ENCODE measurements at places on chromosomes 4 and X.

- peak; percentile 76 for DNase-seq
These were observed 32.9 kb upstream of the GPR78 start for GRCh38 chr4:8547108-8547911.

GRCh38 chr4:2608291-2608690 is 71.8 kb downstream of the FAM193A start:
- no peak for DNase-seq

DNA sequence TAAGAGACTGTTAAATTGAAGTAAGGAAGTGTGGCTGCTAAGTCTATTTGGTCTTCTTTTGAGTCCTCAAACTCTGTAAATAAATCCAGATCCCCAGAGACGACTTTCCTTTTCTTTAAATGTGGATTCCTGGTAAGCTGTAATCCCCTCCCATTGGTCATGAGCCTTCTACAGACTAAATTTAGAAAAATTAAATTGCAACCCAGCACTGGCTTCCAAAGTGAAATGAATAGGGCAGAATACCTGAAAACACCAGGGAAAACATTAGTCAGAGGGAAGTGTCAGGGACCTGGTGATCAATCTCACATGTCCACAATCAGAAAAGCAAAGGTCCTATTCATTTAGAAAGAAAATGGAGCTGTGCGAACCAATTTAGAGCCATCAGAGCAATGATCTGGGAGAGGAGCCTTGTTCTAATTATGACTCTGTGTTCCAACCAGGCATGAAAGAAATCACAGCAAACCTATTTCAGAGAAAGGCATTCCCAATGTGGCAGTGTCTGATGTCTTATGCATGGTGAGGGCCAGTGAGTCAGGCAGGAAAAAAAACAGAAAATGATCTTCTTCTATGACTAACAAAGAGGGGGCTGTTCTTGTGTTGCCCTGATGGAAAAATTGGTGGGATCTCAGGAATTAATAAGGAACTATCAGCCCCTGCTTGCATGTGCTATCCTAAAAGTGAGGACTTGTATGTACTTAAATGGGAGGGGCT is 19.8 kb upstream of the CCDC149 start:
- no peak for DNase-seq

DNA sequence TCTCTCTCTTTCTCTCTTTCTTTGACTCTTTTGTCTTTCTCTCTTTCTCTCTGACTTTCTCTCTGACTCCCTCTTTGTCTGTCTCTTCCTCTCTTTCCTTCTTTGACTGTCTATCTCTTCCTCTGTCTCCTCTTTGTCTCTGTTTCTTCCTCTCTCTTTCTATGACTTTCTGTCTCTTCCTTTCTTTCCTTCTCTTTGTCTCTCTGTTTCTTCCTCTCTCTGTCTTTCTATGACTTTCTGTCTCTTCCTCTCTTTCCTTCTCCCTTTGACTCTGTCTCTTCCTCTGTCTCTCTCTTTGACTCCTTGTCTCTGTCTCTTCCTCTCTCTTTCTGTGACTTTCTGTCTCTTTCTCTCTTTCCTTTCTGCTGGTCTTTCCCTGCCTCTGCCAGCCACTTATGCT is 38.7 kb downstream of the HNRNPD start:
- no peak for DNase-seq

GRCh38 chr4:65416891-65417290 is 253.4 kb downstream of the EPHA5 start:
- no peak for DNase-seq

GRCh38 chr4:159131564-159131963 is 28.7 kb downstream of the RAPGEF2 start:
- no peak for DNase-seq

DNA sequence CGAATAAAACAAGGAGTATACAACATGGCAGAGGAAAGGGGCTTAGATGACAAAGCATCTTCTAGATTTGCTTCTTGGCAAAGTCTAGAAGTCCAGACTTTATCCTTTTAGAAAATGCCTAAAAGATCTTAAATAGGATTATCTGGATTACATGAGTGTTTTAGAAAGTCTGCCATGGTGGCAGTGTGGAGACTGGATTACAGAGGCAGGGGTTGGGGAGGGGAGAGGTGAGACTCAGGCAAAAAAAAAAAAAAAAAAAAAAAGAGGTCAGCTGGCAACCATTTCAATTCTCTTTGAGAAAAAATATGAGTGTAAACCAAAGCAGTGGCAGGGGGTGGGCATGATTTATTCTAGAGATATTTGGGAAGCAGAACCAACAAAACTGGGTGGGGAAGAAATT is 17.4 kb downstream of the ZNF827 start:
- DNase-seq: no peak

- DNase-seq: no peak
These were observed 142.8 kb upstream of the RPL34 start for GRCh38 chr4:108477527-108478108.

GRCh38 chr4:125520258-125520990 is 205.7 kb downstream of the FAT4 start:
- DNase-seq: no peak

GRCh38 chrX:27883468-27884092 is 75.8 kb downstream of the MAGEB10 start:
- no peak for DNase-seq

- no peak for DNase-seq
These were observed 73.6 kb downstream of the PALLD start for GRCh38 chr4:168570466-168570865.

- DNase-seq: no peak
These were observed 18.2 kb downstream of the NAAA start for GRCh38 chr4:75922588-75922987.

- no peak for DNase-seq
These were observed 126.6 kb downstream of the SLC39A8 start for GRCh38 chr4:102218656-102219055.

GRCh38 chr4:6113641-6114040 is 86.7 kb downstream of the JAKMIP1 start:
- no peak for DNase-seq

DNA sequence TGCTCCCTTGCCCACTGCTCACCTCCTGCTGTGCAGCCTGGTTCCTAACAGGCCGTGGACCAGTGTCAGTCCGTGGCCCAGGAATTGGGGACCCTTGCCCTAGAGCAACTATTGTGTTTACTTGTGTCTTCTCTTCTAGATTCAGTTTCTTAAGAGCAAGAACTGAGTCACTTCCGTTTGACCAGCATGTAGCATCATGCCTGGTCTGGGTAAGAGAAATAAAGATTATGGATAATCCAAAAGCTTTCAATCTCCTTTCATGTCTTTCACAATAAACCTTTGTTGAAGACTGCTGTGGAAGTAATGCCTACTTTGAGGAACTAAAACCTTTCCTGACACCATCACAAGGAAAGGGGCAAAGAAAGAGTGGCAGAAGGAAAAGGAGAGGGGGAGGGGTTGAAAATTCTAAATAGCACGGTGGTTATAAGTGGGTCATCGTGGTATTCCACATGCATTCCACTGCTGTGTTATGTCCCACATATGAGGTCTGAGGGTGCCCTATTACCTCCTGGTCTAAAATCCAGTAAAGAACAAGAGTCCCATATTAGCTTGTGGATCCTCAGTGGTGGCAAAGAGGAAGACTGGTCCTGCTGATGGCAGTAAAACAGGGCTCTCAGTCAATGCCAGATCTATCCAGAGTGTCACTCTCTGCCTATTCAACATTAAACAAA is 133.4 kb downstream of the RASL11B start:
- DNase-seq: no peak

DNA sequence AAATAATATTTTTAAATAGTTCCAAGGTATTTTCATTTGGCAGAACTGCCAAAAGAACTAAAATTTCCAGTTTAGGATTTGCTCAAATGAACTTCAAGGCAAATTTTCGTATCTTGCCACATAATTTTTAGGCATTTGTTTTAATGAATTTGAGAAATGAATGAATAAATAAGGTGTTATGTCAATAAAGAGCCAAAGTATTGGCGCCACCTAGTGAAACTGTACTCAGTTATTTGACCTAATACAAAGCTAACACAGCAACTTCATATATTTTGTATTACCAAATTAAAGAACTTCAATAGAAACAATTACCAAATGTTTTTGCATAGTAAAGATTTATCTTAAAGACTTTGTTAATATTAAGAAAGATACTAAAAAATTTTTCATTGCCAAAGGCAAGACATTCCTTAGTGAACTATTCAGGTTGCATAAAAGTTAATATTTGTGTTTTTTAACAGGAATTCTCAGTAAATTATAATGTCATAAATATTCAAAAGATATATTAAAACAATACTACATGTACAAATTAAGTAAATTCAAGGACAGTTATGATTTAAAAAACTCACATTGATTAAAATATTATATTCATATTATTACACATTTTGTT is 50.3 kb downstream of the STPG2 start:
- no peak for DNase-seq

DNA sequence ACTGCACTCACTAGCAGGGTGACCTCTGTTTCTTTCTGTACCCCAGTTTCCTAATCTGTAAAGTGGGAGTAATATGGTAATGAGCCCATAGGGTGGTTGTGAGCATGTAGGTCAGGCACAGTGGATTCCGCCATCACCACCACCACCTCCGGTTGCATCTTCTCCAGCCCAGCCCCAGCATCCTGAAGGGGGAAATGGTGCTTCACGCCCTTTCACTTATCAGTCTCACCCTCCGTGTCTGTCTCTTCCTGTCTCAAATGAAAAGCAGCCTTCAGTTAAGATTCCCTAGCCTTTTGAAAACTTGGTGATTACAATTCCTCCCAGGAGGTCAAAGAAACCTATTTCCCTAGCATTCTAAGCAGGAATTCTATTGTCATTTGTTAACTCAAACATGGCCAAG is 16.9 kb upstream of the XPNPEP2 start:
- DNase-seq: no peak

- no peak for DNase-seq
These were observed 35.8 kb downstream of the MEPE start for GRCh38 chr4:87868522-87868921.

DNA sequence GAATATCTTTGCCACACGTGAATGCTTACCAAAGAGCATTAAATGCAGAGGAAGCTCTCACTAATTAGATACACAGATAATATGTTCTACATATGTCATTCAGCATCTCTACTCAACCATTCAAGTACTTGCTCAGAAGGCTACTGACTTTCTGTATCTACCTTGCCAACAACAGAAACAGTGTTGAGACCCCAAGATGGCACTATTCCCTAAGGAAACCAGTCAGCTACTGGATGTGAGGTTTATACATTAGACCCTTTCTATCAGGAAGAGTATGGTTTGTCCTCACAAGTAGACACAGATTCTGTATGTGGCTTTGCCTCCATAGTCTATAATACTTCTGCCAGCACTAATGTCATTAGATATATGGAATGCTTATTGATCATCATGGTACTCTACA is 443.9 kb upstream of the INTU start:
- DNase-seq: no peak

- no peak for DNase-seq
These were observed 30.8 kb upstream of the MXD4 start for GRCh38 chr4:2292646-2293108.

DNA sequence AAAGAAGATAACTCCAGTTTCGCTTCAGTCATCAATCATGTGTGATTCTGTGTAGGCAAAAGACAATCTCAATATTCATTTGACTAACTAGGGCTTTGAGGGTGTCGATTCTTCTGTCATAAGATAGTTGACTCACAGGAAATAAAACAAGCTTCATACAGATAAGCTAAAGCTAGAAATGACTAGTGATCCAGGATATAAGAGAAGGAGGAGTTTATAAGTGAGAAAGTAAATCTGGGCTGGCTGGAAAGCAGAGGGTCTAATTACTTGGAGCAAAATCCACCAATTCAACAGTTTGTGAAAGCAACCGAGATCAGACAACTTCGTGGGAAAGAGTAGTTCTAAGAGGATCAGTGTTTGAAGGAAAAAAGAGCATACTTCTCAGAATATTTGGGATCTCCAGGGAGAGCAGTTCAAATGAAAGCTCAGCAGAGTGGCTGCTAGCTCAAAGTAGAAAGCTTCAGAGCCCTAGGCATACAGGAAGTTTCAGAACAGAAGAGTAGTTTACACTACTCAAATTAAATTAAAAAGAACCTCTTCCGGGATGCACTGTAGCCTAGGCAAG is 429.3 kb downstream of the INPP4B start:
- no peak for DNase-seq

DNA sequence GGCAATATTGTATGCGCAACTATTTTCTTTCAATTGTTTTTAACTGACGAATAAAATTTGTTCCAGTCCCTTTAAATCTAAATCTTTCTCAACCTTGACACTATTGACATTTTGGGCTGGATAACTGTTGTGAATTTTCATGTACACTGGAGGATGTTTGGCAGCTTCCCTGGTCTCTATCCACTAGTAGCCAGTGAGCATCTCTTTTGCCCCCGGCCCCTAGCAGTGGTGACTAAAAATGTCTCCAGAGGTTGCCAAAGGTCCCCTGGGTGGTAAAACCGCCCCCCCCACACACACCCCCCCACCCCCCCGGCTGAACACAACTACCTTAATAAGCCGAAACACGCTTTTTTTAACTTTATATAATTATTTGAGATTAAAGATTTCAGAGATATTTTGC is 514 bp downstream of the FANCB start:
- no peak for DNase-seq

DNA sequence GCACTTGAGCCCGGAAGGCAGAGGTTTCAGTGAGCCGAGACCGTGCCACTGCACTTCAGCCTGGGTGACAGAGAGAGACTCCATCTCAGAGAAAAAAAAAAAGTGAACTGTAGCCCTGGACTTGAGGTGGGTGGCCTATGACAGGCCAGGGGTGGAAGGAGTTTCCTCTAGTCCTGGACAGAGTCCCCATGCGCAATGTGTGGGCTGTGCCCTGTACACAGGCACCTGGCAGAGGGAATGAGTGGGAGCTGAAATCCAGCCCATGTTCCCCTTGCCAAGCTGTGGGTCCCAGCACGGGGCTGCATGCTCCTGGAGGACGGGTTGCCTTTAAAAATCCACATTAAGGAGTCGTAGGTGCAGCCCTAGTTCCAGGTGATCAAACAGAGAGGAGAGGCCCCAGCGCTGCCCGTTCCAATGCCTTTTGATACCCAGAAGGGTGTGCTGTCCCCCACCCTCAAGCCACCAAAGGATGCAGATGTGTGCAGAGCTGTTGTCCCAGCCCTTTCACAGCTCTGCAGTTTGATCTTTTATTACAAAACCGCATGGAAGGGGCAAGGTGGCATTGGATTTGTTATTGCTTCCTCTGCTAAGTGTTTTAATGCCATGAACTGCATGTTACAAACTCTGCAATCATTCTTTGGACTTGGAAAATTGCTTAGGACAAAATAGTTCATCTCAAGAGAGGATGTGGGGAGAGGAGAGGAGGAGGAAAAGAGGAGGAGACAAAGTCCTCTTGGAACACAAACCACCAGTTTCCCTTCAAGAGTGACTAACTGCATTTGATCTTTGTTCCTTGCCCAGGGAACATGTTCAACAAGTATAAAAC is 38.0 kb upstream of the PDK3 start:
- no peak for DNase-seq
